ENCODE measurements at places on chromosomes 3 and 15.

GRCh38 chr15:100152463-100152862, 189.3 kb downstream of the ADAMTS17 start:
- DNase-seq: no peak

DNA sequence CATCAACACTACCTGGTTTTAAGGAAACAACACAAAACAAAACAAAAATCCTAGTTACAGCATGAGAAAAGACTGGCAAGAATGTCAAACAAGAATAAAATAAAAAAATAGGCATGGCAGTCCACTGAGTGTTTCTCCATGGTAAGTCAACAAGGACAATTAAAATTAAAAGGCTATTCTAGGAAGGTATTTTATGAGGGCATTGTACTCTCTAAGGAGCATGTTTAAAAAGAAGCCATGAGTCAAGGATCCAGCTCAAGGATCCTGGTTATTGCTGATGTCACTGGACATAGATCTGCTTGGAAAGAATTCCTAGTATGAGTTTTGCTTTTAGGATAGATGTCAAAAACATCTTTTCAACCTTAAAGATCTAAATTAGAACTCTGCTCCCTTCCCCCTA, 106.7 kb downstream of the MYO5A start:
- DNase-seq: no peak

DNA sequence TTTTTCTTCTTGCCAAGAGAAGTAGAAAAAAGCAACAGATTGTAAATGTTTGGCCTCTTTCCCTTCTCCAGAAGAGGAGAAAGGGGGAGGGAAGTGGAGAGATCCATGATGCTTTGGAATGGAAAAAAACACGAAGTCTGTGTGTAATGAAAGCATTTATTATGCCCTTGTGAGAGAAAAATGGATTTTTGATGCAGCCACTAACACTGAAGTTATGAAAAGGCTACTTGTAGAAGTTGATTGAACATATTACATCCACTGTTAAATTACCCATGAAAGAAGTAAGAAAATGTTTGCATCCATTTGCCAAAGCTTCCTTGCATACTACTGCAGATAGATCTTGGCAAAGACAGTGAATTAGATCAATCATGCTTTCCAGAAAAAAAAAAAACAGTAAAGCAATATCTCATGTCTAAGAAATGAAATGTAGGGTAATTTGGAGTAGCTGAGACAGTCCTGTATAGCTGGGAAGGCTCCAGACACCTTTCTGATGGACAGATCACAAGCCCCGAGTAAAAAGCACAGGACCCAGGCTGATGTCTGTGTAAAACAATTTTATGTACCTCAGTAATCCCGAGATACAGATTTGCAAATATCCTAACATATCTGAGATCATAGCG, 295.5 kb downstream of the PLOD2 start:
- no peak for DNase-seq

- no peak for DNase-seq
These were observed 101.6 kb downstream of the CFAP44 start for GRCh38 chr3:113339616-113340244.
